ENCODE measurements at places on chromosomes 12 and 14.

GRCh38 chr14:64604881-64605280 is 55.1 kb downstream of the PPP1R36 start:
- no peak for DNase-seq

GRCh38 chr12:98909746-98910145 is 264.7 kb downstream of the APAF1 start:
- peak; percentile 73 for DNase-seq

- DNase-seq, result no peak
Measured at GRCh38 chr14:35956376-35957085, 130.4 kb downstream of the BRMS1L start.

GRCh38 chr12:5102806-5103205 is 59.1 kb downstream of the KCNA5 start:
- DNase-seq, result no peak

- DNase-seq, result peak; percentile 73
Measured at GRCh38 chr14:56855891-56856461, 45.7 kb upstream of the OTX2 start.

DNA sequence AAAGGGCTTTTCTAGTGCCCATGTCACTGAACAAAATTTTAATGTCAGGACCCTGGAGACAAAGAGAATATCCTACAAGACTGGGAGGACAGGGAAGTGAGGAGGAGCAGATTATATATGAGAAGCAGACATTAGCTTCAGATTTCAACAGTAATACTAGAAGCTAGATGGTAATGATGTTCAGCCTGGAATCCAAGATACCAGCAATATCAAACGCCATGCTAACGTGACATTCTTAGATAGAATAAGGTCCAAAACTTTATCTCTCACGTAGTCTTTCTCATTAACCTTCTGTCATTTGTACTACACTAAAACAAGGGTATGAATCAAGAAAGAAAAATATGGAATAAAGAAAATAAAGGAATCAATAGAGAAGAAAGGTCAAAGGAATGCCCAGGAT is 18.7 kb downstream of the SOS2 start:
- no peak for DNase-seq

DNA sequence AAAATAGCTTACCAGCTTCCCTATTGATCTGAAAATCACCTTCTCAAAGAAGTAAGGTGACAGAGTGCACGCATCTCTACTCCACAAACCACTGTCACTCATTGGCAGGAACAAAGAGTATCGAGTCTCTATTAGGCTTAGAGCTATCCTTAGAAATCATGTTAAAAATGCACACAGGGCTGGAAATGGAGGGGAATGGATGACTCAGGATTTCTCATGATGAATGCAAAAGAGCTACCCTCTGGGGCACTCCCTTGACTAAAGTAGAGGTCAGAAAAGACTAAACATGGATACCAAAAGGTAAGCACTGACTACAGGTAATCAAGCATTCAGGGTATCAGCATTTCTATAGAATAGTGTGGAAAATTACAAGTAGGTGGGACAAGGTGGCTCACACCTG is 96.1 kb upstream of the ANO4 start:
- no peak for DNase-seq

DNA sequence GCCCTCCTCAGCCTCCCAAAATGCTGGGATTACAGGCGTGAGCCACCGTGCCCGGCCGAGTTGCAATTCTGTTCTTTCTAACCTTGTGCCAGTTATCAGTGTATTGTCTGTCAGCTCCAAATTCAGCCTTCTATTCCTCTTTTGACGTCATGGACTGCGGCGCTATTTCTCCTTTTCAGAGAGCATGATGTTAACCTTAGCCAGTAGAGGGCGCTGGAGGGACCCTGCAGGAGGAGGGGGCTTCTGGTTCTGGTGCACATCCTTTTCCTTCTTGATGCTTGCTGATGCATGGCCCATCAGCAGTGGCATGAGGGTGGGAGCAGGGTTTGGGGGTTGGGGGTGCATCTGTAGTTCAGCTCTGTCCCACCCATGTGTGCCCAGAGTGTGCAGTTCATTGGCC is 179.3 kb upstream of the RMST start:
- peak; percentile 60 for DNase-seq

DNA sequence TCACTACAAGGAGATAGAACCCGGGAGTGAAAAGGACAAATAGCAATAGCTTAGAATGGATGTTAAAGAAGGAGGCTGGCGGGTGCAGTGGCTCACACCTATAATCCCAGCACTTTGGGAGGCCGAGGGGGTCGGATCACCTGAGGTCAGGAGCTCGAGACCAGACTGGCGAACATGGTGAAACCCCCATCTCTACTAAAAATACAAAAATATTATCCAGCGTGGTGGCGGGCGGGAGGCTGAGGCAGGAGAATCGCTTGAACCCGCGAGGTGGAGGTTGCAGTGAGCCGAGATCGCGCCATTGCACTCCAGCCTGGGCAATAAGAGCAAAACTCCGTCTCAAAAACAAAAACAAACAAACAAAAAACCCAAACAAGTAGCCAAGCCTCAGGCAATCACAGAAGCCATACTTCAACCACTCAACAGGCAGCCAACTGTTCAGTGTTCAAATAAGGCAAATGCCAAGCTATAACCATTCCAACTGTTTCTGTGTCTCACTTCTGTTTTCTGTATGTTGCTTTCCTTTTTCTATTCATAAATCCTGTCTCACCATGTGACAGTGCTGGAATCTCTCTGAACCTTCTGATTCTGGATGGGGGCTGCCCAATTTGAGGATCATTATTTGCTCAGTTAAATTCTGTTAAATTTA is 3.9 kb upstream of the SPTLC2 start:
- DNase-seq, result no peak

DNA sequence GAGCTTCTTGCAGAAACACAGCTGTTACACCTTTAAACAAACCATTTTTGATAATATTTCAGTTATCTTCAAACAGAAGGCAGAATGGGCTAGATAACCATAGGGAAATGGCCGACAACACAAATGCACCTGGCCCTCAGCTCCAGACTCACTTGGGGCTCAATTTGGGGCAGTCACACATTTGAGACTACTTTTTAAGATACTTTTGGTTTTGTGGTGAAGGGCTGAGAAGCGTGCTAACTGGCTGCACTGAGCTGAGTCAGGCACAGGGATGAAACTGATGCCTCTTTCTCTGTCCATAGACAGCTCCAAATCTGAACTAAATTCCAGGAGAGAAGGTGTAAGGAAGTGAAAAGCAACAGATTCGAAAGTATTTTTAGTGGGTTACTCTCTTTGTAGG is 18.5 kb upstream of the GRIP1 start:
- no peak for DNase-seq

GRCh38 chr12:131690320-131690719 is 20.6 kb upstream of the SFSWAP start:
- no peak for DNase-seq

DNA sequence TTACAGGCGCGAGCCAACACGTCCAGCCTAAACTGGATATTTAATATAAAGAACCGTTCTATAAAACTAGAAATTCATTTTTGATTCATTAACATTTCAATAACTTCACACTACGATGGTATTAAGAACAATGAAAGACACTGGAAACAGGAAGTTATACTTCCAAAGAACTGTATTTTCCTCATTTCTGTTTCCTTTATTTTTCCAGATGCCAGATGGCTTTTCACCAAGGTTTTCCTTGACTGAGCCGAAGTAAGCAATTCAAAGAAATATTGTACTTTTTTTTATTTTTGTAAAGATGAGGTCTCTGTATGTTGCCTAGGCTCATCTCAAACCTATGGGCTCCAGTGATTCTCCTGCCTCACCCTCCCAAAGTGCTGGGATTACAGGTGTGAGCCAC is 28.2 kb downstream of the EEA1 start:
- no peak for DNase-seq

- DNase-seq, result no peak
Measured at GRCh38 chr12:91328451-91328850, 145.8 kb upstream of the DCN start.

DNA sequence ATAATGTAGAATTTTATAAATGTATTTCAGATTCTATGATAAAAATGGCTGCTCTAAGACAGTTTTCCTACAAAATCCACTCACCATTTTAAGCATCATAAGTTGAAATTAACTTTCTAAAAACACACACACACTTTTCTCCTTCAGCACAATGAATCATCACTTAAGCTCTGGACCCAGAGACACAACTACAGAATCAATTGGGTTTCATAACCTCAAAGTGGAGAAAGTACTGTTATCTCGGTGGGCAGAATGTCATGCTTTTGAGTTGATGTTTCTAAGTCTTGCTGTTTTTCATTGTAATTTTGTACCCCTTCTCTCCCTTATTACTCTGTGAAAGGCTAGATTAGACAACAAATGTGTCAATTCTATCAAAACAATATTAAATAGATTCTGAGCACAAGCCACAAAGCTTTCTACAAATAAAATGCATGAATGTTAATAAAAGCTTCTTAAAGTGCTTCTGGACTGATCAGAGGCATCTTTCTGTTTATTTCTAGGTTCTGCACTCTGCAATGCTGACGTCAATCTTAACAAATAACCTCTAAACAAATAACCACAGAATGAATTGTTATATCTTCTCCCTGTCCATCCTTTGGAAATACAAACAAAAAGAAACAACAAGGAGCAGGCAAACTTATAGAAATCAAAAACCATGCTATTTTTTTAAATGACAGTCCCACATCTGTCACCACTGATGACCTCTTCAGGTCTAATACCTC is 8.2 kb downstream of the IPO8 start:
- no peak for DNase-seq

- no peak for DNase-seq
Measured at GRCh38 chr12:29616664-29617406, 119.3 kb upstream of the OVCH1 start.

DNA sequence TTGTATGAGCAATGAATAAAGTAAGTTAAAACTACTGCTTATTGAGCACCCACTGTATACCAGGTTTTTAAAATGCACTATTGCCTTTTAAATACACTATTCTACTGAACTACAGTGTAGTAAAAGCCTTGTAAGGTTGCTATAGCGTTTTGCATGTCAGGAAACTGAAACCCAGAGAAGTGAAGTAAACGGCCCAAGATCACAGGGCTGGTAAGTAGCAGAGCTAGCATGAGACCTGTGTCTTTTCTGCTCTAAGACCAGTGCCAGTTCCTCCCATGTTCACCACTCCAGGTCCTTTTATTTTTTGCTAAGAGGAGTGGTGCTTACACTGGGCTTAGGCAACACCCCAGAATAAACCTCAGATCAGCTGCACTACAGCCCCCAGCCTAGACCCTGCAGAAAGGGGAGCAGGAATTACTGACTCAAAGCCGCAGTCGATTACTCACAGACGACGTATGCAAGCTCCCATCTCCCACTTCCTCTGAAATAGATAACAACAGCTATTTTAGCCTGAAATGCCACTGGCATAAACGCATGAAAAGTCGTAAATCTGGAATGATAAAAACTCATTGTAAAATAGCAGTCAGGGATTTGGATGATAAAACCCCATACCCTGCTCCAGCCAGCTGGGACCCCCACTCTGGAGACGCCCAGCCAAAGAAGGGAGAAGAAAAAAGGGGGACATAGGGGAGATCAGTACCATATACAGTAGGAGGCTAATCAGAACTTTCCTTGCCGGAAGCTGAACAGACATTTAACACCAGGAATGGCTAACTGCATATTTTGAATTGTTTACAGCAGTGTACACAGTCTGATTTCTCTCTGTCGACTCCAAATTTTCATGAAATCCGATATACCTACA is 108.3 kb downstream of the NUAK1 start:
- DNase-seq, result no peak

DNA sequence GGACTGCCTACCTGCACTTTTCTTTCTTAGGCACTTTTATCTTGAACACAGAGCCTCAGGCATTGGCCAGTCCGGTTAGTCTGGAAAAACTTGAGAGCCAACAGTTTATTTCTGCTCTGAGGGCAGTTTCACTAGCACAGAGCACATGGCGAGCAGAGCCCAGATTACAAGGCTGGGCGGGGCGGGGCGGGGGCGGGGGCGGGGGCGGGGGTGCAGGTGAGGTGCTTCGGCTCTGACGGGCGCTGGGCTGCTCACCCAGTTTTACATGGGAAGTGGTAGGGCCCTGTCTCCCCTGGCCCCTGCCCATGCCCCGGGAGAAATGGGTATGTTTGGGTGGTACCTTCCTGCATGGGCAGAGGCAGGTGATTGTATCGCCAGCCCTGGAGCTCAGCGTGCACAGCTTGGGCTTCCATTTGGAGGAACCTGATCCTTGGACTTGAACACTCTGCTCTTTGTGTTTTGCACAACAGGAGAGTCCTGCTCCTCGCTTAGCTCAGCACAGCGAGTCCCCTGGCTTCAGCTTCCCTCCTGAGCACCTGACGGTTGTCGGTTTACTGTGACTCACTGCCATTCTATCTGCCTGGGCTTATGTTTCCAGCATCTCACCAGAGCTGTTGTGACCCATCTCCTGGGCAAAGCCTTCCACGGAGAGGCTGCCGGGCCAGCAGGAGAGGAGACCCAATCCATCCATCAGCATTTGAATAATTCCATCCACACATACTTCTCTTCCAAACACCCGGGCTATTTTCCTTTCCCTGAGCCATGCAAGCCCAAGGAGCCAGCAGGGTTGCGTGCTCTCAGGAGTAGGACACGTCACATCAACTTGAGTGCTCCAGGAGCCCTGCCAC is 108.5 kb downstream of the ARF6 start:
- peak; percentile 20 for DNase-seq

GRCh38 chr14:24053548-24054323 is 1.9 kb downstream of the CARMIL3 start:
- no peak for DNase-seq

GRCh38 chr14:94021416-94022157 is 4.6 kb upstream of the OTUB2 start:
- DNase-seq, result no peak

GRCh38 chr12:121849665-121850064 is 9.0 kb downstream of the HPD start:
- DNase-seq, result no peak

- DNase-seq, result no peak
Measured at GRCh38 chr12:11880381-11880780, 190.4 kb upstream of the BCL2L14 start.

DNA sequence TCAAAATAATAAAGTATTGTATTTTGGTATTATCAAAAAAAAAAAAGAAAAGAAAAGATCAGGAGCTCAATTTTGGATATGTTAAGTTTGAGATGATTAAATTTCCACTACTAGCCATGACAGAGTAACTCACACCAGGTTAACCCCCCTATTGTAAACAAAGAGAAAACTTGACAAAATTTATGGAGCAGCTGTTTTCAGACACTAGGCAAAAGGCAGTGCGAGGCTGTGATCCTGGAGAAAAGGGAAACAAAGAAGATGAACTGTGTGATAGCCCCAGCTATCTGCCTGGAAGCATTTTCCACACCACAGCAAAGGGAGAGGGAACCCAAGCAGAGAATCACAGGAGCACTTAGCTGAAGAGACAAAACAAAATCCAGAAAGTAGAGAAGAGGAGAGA is 145.0 kb downstream of the KIF21A start:
- no peak for DNase-seq

DNA sequence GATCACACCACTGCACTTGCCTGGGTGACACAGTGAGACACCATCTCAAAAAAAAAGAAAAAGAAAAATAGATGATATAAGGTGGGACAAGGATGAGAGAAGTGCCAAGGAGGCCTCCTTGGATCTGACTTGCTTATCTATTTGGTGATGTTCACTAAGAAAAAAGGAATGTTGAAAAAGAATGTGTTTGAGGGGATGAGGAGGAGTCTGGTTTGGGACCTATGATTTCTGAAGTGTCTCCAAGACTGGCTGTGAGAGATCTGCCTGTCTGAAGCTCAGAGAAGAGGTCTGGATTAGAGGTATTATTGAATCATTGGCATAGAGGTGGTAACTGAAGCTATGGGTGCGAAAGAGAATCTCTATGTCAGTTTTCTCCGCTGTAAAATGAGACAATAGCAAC is 42.8 kb downstream of the BCAT1 start:
- no peak for DNase-seq
